ENCODE measurements at places on chromosomes 3 and 15.
A peak's percentile ranks its signal among the peaks of the same experiment; 100 is the strongest.

DNA sequence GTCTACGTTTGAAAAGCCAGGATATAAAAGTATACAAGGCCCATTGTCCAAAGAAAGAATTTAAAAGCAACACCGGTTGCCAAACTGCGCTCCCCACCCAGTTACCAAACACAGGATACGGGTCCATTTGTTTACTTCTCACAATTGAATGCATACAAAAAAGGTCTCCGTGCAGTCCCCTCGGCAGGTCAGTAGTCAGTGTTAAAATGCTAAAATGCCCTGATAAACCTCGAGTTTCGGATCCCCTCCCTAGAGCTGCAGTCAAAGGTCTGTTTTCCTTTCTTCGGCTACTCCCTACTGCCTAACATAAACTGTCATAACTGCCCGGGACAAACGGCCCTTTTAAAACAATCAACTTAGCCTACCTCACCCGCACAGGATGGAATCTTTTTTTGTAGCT is 534.6 kb downstream of the FOXP1 start:
- no peak for DNase-seq

- DNase-seq, result peak; percentile 13
Measured at GRCh38 chr3:24128199-24129005, 183.3 kb downstream of the NR1D2 start.

DNA sequence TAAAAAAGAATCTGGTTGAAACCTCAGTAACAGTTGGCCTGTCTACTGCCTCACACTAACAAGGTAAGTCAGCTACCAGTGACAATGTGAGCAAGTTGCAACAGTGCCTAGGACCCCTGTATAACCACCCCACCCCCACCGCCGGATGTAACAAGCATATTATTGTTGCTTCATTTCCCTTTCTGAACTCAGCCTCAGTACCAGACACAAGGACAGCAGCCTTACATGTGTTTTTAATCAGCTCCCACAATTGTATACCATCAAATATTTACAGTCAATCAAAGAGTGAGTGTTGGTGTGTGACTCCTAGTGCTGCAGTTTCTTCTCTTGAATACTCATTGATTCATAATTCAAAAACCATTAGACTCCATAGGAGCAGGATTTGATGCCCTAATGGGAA is 96.4 kb downstream of the PYDC2 start:
- DNase-seq, result no peak

DNA sequence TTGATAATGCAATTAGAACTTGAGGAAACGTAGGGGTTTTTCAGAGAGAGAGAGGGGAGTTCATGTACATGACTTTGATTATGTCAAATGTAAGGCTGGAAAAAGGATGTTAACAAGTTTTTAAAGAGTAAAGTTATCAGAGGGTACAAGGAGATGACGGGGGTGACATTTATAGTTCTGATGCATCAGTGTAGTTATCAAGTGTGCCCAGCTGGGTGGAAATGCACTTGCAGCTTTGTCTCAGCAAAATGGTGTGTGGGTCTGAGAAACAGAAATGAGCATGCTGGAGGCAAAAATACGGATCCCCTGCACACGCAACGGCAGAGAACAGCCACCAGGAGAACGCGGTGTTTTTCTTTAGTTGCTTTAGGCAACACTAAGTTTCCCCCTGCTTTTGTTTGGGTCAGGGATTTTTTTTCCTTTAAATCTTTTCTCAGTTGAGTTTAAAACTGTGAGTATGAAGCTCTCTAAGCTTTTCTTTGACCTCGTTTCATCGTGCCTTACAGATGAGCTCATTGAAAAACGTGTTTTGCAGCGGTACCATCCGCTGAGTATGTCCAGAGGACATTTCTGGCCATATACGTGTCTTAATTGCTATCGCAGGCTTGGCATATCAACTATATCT is 205.4 kb downstream of the PDZRN3 start:
- DNase-seq, result no peak

- peak; percentile 36 for DNase-seq
Measured at GRCh38 chr3:150248116-150248887, 159.8 kb upstream of the TSC22D2 start.

DNA sequence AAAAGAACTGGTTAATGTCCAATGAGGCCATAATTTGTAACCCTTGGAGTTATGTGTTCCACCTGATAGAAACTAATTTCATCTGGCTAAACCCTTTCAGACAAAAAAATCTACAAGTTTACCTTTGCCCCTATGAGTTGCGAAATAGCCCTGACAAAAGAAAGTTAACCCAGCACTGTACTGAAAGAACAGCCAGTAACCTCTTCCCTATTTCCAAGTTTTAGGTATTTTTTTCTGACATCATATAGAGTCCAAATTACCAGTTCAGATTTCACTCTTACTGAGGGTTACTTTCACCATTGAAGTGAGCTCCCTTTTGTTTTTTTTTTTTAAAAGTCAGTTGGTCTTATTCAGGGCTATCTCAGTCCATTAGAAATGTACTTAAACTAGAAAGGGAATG is 42.8 kb upstream of the PTPRG start:
- no peak for DNase-seq

GRCh38 chr15:80171787-80172186 is 19.0 kb downstream of the FAH start:
- no peak for DNase-seq

DNA sequence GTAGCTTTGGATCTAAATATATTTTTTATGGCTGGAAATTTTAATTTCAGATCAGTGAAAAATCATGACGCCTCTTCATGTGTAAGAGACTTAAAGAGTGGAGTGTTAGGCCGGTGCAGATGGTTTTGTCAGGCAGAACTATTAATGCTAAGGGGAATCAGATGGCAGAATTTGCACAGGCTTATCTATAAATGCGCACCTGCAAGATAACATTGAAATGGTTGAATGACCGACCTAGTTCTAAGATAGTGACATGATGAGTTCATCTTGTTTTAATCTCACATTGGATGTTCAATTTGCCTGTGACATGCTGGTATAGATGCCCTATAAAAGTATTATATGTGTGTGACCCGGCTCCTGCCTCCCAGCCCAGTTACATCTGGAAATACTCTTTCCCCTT is 340.6 kb downstream of the FEZF2 start:
- no peak for DNase-seq

All from HTR-8/SVneo (cell line).